ENCODE measurements at places on chromosomes 6 and 20.

DNA sequence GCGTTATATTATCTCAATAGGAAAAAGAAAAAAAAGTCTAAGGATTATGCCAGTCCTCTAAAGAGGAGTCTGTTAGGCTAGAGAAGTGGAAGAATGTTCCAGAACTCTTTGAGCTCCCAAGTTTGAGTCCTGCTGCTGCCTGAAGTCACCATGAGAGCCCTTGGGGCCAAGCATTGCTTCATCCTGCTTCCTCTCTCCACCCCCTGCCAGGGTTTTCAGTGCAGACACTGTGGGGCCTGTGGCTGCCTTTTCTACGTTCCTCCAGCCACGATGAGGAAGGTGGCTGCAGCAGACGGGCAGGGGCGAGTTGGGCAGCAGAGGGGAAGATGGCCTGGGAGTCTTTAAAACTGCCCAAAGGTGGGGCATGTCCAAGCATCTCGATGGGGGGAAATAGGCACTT lies 214.4 kb upstream of the KCNG1 start:
- DNase-seq: no peak

- no peak for DNase-seq
Measured at GRCh38 chr6:134175532-134176263, 123.3 kb upstream of the SLC2A12 start.

GRCh38 chr20:1491860-1492642 lies 831 bp upstream of the SIRPB2 start:
- DNase-seq: no peak

DNA sequence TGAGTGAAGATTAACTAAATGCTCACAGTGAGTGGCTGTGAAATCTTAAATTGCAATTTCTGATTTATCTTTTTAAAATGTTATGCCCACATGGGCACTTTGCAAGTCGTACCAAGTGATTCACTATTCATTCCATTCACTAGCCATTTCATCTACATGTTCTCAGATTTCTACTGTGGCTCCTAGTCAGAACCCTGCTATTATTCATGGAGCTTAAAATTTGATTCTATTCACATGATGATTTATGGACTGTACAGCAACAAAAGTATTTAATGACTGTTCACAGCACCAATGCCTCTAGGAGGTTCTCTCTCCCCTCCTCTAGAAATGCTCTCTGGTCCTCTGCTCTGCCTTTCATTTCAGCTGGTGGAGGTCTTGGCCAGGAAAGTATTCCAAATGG lies 133.5 kb upstream of the MAP3K7 start:
- no peak for DNase-seq

DNA sequence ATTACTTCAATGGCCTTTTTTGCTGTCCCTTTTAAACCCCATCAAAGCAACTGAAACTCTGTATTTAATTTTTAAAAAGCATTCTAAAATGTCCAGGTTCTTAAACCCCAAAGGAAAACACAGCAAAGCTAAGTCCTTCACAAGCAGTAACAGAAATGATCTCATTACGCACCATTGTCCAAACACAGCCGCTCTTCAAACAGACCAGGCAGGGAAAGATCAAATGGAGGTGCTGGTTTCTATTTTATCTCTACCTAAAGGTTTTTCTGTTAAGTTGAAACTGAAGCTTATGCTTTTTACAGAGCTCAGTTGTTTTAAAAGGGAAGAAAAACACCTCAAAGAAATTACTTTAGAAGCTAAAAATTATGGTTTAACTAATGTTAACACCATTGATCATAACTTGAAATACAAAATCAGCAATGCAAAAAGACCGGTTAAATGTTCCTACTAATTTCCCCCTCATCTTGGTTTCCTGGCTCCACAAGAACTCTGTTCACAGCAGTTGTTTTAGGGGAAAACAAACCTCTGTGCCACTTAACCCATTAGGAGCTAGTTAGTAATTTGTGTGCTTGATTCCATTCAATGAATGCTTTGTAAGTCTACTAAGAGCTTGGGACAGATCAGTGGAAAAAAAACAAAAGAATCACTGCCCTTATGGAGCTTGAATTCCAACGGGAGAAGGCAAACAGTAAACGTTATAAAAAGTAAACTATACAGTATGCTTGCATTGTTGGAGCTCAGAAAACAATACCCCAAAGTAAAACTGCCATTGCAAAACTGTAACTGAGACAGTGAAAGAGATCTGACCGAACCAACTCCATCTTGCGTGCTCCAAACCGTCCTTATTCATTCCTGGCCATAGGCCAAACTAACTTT lies 87.4 kb downstream of the CD24 start:
- DNase-seq: no peak

Measured in H9 (cell line).